Activated CD4-positive, alpha-beta T cell treated with anti-CD3 and anti-CD28 coated beads, Interleukin-2, Interleukin-4, amounts not matched to agents 100 ng/mL and 50 ng/mL, durations not matched to agents 16 hours and 8 hours (primary cell): ENCODE measurements at places on chromosomes 3 and 15.
A peak's percentile ranks its signal among the peaks of the same experiment; 100 is the strongest.

DNA sequence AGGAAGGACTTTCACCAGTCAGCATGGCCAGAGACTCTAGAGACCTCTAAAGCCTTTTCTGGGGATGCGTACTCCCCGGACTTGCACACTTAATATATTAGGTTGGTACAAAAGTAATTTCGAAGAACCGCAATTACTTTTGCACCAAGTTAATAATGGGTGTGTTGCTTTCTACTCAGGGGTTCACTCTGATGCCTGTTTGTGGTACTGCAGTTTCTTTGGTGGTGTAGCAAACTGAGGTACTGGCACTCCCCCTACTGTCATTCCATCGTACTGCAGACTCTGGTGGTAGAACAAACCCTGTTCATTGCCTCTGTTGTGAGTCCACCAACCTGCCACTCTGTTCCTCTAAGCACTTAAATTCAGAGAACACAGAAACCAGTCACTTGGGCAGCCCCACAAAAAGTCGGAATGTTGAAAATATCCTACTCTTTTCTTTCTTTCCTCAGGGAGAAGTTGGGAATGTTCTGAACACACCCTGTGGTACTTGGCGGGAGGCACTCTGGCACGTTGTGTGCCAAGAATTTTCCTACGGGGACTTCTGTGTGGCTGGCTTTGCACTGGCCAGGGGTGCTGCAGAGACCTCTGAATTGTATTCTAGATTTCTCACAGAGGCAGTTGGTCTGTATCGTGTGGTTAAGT, 46.3 kb downstream of the GABRG3 start:
- DNase-seq = peak; percentile 64

- DNase-seq = no peak
These were observed 29.5 kb upstream of the NRROS start for GRCh38 chr3:196609805-196610515.

GRCh38 chr3:179589143-179589542, 15.3 kb downstream of the MRPL47 start:
- peak; percentile 4 for DNase-seq

GRCh38 chr3:71541313-71541712, 42.2 kb downstream of the FOXP1 start:
- no peak for DNase-seq

GRCh38 chr15:36757189-36757814, 177.9 kb downstream of the CDIN1 start:
- DNase-seq = peak; percentile 1

- no peak for DNase-seq
These were observed 168.8 kb upstream of the TTC14 start for GRCh38 chr3:180433152-180433551.

- no peak for DNase-seq
These were observed 69.6 kb downstream of the SEMA5B start for GRCh38 chr3:122957707-122958689.

DNA sequence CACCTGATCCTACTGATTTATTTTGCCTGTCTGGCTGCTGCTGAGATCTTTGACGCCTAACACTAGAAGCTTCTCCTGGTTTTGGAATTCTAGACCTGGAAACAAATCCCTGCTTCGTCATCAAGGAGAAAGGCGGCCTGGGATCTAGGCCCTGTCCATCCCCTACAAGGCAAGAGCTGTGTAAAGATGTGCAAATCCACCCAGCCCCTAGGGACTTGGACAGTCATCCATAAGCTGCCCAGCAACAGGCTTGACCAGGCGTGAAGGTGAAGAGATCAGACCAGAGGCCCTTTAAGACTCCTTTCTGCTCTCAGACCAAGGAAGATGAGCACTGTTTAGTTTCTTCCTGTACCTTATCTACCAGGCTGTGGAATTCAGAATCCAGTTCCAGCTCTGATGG, 32.2 kb downstream of the SLC41A3 start:
- no peak for DNase-seq

DNA sequence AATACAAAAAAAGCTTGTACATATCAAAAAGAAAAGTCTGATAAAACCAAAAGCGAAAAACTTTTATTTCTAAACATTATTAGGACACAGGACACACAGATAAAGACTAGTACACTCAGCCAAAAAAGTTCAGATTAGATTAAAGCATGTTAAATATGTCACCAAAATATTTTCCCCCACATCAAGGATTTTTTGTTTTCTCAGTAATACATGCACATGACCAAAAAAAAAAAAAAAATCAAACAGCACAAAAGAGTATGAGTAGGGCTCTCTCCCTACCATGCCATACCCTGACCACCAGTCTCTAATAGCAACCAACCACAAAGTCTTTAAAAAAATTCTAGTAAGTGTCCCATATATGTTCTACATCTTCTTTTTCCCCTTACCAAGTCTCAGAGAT, 77.4 kb downstream of the LRRFIP2 start:
- no peak for DNase-seq

GRCh38 chr15:86439614-86440013, 359.9 kb downstream of the AGBL1 start:
- no peak for DNase-seq

GRCh38 chr3:64832098-64832497, 144.3 kb upstream of the ADAMTS9 start:
- DNase-seq = no peak

DNA sequence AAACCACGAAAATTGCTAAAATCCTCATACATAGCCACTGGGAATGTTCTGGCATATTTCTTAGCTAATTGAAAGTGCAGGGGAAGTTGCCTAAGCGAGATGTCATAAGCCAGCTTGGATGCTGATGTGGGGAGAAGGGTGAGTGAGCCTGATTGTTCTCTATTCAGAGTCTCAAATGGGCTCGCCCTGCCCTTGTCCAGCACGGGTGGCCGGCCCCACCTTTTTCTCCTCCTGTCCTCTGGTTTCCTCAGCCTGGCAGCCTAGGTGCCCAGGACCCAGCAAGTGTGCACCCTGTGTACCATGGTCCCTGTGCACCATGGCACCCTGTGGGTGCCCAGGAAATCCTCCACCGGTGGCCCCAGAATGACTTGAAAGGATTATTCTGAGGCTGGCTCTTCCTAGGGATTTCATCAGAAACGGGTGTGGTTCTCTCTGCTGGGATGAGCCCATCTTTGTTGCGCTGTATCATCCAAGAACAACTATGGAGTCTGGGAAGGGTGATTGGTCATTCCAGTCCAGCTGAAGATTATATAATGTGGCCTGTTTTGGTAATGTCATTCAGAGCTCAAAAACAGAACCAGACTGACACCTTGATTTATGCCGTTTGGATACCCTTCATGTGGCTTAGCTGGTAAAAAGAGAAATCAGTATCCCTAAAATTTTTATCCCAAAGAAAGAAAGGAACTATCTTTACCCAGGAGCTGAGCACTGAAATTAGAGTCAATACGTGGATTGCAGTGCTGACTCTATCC, 150.8 kb upstream of the BHLHE40 start:
- no peak for DNase-seq

DNA sequence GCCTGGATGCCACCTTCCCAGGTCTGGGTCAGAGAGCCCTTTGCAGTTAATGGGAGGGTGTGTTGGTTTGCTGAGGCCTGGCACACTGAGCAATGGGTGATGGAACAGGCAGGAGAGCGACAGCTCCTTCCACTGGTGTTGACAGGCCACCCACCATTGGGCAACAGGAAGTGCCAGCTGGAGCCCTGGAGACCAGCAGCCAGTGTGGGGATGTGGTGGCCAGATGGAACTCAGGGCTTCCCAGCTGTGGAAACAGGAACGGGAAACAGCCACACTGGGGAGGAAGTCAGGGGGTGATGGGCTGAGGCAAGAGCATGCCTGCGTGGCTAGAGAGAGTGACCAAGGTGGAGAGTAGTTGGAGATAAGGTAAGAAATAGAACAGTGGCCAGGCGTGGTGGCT, 9.3 kb downstream of the PSTPIP1 start:
- DNase-seq = no peak

DNA sequence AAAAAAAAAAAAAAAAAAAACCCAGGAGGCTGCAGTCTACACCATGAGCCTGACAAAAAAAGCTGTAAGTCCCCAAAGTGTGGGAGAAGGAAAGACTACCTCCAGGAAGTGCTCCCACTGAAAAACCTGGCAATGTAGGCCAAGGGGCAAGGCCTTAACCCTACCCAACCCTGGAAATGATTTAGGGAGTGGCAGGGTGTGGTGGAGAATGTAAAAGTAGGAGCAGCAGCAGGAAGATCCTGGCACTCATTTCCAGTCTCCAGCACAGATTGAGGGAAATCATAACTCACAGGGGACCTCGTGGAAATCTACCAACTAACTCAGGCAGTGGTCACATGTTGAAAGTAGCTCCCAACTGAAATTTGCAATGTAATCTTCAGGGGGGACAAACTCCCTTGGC, 839.5 kb downstream of the EPHA3 start:
- no peak for DNase-seq

DNA sequence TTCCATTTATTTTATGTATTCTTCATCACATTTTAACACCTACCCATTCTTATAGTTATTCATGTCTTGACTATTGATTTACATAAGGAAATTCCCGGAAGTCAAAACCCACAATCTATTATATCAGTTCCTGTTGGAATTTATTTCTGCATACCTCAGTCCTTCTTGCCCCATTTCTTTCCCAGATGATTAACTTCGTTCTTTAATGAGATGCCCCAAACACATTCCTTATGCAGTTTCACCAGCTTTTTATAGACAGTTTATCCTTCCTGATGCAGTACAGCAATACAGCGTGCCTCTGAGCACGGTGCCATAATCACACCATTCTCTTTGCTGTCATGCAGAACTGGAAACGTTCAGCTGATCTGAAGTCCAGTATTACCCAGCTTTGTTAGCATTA, 175.8 kb upstream of the NANOGP8 start:
- DNase-seq = no peak

DNA sequence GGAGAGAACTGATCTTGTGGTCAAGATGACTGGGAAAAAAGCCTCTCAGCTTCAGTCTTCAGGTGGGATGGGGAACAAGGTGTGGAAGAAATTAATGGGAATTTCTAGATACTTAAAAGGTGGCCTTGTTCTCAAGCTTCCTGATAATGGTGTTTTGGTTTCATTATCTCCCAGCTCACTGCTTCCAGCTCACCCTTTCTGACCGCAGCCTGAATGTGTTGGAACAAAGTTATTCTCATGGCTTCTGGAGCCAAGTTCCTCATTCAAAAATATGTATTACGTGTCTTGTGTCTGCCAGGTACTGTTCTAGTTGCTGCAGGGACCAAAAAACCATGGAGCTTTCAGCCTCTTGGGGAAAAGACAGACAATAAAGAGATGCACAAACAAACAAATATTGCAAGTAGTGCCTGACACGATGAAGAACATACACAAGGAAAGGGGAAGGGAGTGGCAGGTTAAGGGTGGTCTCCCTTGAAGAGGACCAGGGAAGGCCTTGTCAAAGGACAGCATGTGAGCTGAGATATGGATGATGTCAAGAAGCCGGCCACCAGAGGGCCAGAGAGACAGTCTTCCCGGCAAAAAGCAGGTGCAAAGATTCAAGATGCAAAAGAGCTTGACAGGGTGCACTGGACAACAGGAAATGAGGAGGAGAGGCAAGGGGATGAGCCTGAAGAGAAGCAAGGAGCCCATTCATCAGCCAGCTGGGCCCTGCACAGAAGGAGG, 35.5 kb downstream of the ARRDC4 start:
- no peak for DNase-seq

DNA sequence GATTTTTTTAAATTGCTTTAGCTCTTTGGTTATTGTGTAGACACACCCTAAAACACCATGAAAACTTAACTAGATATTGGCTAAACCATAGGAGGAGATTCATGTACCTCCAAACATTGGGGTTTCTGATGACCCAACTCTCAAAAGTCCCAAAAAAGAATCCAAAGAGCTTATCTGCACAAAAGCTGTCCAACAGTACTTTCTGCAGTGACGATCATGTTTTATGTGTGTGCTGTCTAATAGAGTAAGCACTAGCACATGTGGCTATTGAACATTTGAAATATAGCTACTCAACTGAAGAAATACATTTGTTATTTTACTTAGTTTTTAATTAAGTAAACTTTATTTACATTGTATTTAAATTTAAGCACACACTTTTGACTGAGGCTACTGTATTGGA, 818.2 kb upstream of the LMCD1 start:
- no peak for DNase-seq

DNA sequence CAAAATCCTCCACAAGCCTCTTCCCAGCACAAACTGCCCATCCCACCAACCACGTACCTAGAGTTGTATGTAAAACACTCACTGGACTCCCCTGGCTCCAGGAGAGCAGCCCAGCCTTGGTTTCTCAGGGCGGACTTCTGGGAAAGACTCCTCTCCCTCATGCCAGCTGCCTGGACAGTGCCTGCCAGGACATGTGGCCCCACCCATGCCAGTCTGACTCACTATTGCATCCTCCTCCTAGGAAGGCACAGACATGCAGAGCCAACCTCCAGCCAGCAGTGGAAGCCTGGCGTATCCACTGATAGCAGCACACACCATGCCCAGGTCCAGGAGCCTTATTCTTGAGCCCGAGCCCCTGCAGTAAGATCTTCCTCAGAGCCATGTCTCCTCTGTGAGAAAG, 8.6 kb downstream of the PKM start:
- DNase-seq = no peak

- no peak for DNase-seq
These were observed 24.0 kb downstream of the HPS3 start for GRCh38 chr3:149153402-149153801.

GRCh38 chr15:74315626-74316025, 51.8 kb downstream of the CYP11A1 start:
- peak; percentile 17 for DNase-seq

DNA sequence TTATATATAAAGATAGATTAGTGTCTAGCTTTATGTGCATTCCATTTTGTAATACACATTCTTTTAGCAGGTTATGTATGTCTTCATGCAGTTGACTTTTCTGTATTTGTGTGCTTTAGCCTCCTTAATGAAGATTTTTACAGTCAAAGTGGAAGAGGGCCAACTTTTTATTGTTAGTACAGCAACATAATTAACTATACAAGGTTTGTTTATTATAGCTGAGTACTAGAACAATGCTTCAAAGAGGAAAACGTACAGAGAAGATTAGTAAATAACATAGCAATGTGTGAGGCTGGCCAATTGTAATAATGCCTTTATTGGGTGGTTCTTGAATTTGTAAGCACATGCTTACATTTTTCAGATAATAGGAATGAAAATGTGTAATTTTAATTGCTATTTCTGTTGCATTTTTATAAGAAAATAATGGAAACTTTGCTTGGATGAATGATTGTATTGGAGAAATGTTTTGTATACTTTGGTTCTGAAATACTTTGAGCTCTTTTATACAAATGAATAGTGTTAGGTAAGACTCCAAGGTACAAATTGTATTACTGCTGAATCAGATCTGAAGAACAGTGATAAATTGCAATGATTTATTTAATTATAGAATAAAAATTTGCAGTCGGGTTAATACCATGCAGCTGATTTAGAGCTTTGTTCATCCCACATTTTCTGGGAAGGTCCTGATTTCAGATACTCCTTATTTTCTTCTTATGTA, 41.4 kb downstream of the UBE2E2 start:
- DNase-seq = no peak
